KG1 (cell line): ENCODE measurements at places on chromosomes 12 and 14.

GRCh38 chr14:58533446-58533845 lies 104.3 kb upstream of the DACT1 start:
- no peak for DNase-seq

GRCh38 chr12:102095677-102096263 lies 24.1 kb downstream of the NUP37 start:
- no peak for DNase-seq

- DNase-seq, result no peak
These were observed 431.6 kb downstream of the ZFP36L1 start for GRCh38 chr14:68361231-68361630.

- no peak for DNase-seq
These were observed 13.4 kb downstream of the DDX51 start for GRCh38 chr12:132130690-132131089.

DNA sequence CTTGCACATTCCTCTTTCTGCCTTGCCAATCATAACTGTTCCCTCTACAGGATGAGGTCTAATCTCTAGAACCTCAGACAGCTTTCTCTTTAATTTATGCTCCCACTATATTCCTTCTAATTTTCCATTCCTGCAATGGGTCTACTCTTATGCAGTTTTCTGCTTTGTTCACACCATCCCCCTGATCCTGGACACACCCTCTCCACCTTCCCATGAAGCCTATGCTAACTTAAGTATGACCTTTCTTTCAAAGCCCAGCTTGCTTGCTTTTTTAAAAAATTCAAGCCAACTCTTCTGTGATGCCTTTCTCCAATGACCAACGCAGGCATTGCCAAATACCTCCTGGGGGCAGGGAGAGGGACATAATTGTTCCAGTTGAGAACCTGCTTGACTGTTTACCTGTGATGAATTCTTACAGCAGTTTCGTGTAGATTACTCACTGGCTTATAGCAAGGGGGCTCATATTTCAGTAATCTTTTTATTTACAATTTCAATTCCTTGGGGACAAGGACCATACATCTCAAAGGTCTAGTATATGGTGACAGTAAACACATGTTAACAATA lies 7.8 kb downstream of the SLC38A1 start:
- DNase-seq, result no peak

DNA sequence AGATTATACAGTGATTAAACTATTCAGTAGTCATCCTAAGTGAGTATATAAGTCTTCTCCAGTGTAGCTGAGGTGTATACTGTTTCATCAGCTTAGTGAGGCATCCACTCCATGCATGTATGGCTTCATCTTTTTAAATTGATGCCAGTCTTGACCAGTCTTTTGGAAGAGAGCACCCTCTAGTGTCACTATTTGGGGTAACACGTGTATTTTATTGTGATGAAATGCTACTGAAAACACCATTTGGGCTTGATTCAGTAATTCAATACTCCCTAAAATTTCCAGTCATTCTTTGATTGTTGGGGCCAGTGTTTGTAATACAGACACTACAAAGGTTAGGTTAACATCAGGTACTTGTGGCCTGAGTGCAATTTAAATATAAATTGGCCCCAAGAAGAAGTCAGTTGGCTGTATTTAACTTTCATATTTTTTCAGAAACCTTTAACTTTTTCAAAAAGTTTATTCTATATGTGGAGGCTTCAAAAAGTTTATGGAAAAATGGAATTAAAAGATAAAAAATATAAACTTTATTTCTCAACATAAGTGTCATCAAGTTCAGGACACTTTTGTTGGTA lies 35.3 kb downstream of the MIPOL1 start:
- peak; percentile 14 for DNase-seq

DNA sequence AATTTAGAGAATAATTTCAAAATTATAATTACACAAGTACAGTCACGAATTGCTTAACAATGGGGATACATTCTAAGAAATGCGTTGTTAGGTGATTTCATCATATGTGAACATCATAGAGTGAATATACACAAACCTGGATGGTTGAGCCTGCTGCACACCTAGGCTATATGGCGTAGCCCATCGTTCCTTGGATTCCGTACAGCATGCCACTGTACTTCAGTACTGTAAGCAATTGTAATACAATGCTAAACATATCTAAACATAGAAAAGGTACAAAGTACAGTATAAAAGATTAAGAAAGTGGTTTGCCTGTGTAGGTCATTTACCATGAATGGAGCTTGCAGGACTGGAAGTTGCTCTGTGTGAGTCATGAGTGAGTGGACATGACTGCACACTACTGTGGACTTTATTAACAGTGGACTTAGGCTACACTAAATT lies 286.2 kb downstream of the CACNA1C start:
- DNase-seq, result no peak

- DNase-seq, result no peak
These were observed 616.6 kb downstream of the KCNH5 start for GRCh38 chr14:62428429-62429203.

- no peak for DNase-seq
These were observed 7.9 kb downstream of the MAPK1IP1L start for GRCh38 chr14:55059333-55059732.

DNA sequence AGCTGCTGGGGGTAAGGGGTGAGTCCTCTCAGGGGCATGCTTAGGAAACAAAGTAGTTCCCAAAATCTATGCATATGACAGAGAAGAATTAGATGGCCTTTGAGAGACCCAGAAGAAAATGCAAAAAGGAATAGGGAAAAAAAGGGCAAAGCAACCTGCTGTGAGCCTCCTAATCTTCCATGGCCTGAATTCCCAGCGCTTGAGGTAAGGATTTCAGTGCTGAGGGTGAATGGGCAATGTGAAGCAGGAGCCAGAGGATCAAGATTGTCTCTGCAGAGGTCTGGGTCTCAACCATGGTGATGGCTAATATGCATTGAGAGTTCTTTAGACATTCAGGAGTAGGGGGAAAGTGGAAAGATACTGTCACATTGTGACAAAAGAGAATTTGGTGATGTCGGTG lies 31.5 kb downstream of the GPR65 start:
- DNase-seq, result no peak

DNA sequence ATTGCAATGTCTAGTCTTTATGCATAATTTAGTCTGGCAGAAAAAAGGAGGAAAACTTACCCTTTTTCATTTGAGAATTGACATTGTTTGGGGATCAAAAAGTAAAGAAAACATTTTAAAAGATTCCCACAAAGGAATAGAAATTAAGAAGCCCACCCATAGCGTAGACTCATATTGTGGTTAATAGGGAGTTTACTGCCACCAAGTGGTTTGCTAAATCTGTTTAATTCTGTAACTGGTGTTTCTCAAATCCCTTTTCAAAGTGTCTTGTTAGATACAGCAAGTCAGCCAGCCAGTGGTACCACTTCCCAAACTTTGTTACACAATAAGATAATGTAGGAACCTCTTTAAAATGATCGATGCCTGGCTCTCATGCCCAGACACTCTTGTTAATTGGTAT lies 180.3 kb downstream of the IPO8 start:
- no peak for DNase-seq

GRCh38 chr12:64147011-64147631 lies 75.0 kb downstream of the KICS2 start:
- no peak for DNase-seq

DNA sequence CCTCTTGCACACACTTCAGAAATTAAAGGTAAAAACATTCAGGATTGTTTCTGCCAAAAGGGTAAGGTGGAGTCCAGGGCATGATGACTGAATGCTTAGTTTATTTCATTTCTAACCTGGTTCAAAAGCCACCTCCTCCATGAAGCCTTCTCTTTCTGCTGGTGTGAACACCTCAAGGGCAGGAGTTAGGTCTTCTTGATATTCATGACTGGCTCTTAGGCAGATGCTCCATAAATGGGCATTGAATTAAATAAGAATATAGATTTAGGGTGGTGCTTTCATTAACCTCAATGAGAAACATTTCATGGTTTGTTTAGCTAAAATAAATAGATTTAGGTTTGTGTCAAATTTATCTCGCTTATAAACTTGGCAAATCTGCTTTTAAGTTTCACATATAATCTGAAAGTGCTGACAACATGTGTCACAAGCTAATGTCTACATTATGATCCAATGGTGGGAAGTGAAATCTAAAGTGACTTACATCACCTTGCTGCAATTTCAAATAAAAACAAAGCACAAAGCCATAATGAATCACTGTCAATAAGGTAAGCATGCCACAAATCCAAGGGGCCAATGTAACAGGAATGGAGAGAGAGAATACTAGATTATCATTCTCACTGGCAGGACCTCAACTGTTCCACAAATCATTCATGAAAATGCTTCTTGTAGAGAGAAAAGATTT lies 72.7 kb upstream of the GRIP1 start:
- no peak for DNase-seq

DNA sequence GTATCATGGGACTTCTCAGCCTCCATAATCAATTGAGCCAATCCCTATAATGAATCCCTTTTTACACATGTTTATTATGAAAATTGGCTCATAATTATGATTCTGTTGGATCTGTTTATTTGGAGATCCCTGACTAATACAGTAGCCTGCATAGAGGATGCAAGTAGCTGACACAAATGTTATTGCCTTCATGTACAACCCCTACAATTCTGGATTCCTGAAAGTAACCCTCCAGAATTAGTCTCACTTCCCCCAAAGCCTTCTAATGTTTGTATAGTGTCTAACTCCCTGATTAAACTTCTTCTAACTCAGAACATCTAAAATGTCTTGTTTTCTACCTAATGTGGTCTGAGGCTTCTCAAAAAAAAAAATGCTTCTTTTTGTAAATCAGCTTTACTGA lies 6.6 kb upstream of the SMIM10L1 start:
- no peak for DNase-seq

GRCh38 chr12:80894179-80894578 lies 43.6 kb downstream of the LIN7A start:
- DNase-seq, result no peak

GRCh38 chr12:14471497-14471896 lies 96.2 kb downstream of the PLBD1 start:
- no peak for DNase-seq

DNA sequence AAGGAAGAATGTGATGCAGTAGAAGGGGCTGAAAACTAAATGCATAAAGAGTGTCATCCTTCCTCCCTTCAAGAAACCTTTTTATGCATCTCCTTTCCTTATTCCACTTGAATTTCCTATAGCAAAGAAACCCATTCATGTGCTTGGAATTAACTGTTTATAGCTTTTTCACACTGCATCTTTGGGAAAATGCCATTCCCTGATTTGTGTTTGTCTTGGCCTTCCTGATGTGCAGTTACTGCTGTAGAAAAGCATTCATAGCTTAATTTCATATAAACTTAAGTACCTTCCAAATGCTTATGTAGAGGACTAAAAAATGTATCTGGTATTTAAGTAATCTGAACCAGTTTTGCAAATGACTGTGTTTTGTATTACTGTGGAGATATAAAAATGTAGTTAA lies 61.8 kb downstream of the SDR9C7 start:
- DNase-seq, result no peak

GRCh38 chr12:11748903-11749302 lies 99.4 kb downstream of the ETV6 start:
- no peak for DNase-seq

DNA sequence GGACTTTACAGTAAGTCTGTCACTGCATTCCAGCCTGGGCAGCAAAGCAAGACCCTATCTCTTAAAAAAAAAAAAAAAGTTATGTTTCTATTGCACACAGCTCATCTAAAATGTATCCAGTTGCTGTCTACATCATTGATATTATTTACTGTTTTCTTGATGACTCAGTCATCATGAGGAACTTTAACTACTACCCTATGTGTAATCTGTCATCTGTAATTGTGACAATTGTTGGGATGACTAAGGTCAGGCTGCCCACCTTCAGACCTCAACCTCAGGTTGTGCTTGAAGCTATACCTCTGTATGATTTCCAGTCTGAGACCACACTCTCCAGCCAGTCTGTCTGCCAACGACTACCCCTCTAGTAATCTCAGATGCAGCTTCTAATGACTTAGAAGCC lies 15.3 kb downstream of the PPP1R13B start:
- DNase-seq, result no peak

DNA sequence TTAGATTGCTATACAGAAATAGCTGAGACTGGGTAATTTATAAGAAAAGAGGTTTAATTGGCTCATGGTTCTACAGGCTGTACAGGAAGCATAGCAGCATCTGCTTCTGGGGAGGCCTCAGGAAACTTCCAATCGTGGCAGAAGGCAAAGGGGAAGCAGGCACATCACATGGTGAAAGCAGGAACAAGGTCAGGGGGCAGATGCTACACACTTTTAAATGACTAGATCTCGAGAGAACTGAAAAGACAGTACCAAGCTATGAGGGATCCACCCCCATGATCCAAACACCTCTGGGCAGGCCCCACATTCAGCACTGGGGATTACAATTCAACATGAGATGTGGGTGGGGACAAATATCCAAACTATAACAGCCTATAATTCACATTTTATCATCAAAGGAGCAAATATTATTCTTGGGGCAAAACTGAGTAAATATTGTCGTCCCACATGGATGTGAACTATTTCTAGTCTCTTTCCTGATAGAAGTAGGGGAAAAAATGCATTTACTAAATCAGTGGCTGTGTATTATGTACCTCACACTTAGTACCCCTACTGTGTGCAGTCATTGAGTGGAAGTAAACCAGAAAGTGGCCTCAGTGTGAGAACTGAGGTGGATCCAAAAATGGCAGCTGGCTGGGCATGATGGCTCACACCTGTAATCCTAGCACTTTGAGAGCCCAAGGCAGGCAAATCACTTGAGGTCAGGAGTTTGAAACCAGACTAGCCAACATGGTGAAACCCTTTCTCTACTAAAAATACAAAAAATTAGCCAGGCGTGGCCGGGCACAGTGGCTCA lies 25.4 kb upstream of the A2ML1 start:
- DNase-seq, result no peak

DNA sequence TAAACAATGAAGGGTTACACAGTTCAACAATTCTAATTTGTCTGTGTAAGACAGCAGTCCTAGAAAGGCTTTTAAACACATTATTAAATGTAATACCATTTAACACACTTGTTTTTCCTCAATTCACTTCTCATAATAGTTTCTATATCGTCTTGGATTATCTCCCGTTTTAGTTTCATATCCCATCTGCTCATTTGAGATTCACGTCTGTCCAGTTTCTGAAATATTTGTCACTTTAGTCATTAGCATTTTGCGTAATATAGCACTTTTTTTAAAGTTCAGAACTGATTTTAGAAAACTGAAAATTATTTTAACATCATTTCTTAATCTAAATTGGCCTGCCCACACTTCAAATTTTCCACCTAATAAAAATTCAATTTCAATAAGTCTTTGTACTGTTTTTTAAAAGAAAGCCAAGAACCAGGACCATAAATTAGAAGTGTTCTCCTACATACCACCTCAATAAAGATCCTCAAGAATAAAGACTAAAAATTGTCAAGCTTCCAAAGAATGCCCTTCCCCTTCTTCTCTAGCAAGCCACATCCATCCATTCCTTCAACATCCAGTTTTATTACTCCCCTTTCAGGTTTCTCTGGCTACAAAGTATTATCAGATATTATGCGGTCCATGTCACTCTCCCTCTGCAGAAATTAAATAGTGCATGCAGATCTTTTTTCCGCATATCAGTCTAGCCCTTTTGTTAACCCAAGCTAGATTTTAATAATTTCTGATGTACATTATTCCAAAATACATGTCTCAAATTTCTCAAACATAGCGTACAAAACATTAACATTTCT lies 11.9 kb downstream of the MED13L start:
- no peak for DNase-seq

GRCh38 chr14:55188686-55189295 lies 2.6 kb downstream of the DLGAP5 start:
- DNase-seq, result no peak
